HuH-7.5 (cell line): ENCODE measurements at places on chromosomes 1 and 21.

DNA sequence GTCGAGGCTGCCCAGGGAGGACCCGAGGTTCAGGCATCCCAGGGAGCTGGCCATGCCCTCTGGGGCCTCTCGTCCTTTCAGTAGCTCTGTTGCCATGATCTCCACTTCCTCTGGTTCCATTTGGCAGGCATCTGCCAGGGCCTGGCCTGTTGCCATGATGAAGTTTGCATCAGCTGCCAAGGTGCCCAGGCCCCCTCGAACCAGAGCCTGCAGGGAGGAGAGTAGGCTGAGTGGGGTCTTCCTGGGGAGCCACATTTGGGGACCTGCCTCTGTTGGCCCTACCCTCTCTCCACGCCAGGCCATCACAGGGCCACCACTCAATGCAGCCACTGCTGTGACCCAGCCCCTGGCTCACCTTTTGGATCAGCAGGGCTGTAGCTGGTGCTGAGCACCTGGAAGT, 16.4 kb upstream of the KIF21B start:
- DNase-seq: no peak

DNA sequence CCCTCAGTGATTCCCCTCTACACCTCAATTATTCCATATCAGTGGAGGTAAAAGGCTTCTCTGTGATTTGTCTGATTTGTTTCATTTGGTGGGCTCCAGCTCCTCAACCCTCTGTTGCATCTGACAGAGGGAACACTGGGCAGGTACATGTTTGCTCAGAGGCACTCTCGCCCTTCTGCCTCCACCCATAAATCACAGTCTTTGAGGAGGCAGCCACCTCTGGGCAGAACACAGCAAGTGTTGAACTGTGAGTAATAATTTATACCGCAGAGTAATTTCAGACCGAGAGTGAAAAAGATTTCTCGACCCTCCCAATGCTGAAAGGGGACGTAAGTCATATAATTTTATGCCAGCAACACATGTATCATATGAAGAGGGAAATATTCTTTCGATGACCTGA, 330.1 kb upstream of the PBX1 start:
- DNase-seq: no peak

DNA sequence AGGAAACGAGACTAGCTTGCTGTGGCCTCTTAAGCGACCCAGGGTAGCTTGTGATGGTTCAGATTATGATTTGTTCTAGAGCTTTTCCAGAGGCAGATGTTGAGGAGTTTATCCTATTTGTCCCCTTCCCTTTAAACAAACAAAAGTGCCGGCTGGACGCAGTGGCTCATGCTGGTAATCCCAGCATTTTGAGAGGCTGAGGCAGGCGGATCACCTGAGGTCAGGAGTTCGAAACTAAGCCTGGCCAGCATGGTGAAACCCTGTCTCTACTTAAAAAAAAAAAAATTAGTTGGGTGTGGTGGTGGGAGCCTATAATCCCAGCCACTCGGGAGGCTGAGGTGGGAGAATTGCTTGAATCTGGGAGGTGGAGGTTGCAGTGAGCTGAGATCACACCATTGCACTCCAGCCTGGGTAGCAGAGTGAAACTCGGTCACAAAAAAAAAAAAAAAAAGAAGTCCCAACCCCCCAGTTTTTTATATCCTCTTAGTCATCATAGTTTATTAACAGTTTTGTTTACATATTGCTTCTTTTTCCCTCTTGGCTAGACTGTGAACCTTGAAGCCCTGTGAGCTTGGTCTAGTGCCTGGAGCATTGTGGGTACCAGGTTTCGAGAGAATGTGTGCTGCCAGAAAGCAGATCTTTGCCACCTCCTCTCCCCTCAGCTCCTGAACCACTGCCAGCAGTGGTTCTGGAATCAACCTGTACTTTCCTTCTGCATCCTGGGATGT, 29.8 kb downstream of the MAPKAPK2 start:
- no peak for DNase-seq

- DNase-seq: no peak
These were observed 878 bp downstream of the OR11L1 start for GRCh38 chr1:247840818-247841217.

DNA sequence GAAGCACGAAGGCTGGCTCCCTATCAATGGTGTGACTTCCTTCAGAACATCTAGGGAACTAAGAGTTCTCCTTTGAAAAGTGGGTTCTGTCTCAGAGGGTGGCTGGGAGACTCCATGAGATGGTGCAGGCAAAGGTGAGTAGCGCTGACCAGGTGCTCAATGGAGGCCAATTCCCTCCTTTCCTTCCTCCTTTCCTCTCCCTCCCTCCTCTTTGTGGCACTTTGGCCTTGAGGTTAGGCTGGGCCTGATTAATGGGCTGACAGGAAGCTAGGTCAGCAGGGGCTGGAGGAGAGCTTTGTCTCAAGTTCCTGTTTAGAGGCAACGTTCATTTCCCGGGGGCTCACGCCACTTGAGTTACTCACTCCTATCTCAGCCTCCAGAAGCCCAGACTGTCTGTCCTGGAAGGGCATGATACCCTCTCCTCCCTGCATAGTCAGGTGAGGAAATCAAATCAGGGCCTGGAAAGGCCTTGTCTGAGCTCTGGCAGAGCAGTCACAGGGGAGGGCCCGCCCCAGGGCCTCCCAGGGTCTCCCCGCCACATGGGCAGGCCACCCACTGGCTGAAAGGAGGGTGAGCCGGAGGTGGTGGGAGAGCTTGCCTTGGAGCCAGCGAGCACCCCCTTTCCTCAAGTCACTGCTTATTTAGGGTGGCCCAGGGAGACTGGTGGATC, 58.4 kb upstream of the SSBP3 start:
- DNase-seq: no peak

DNA sequence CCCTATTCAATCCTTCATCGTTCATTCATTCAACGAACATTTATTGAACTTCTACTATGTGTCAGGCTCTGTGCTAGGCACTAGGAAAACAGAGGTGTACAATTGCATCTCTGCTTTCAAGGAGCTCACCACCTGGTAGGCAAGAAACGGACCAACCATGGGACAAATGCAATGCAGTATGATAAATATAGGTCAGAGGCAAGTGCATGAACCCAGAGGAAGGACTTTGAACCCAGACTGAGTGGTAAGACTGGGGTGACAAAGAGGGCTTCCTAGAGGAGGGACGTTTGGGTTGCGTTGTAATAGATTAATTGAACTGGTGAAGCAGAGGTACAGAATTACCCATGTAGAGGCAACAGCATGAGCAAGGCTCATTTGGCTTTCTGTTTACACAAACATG, 16.4 kb downstream of the CD2 start:
- no peak for DNase-seq

DNA sequence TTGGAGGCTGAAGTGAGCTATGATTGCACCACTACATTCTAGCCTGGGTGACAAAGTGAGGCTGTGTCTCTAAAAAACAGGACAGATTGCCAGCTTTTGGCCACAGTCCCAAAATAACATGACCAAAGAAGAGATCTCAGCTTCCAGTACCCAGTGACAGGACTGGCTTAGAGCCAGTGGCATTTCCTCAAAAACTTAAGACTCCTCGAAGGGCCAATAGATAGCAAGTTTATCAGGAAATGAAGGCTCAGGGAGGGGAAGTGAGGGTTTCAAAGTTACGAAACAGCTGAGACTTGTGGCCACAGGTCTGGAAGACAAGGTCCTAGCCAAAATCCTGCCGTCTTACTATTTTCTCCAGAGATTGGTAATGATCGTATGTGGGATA, 6.3 kb upstream of the TMEM39B start:
- DNase-seq: no peak

DNA sequence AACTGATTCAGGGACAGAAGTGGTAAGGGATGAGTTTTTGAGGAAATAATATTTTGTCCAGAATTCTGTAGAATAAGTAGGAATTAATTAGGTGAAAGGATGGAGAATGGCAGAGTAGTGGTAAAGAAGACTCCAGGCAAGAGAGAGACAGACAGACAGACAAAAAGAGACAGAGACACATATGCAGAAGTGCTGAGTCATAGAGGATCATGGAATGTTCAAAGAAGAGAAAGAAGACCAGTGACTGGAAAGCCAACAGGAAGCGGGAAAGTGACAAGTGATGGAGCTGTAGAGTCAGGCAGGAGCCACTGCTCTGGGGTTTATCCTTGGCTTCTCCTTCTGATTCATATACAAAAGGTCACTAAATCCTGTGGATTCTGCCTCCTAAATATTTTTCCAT, 85.9 kb downstream of the UROD start:
- no peak for DNase-seq

DNA sequence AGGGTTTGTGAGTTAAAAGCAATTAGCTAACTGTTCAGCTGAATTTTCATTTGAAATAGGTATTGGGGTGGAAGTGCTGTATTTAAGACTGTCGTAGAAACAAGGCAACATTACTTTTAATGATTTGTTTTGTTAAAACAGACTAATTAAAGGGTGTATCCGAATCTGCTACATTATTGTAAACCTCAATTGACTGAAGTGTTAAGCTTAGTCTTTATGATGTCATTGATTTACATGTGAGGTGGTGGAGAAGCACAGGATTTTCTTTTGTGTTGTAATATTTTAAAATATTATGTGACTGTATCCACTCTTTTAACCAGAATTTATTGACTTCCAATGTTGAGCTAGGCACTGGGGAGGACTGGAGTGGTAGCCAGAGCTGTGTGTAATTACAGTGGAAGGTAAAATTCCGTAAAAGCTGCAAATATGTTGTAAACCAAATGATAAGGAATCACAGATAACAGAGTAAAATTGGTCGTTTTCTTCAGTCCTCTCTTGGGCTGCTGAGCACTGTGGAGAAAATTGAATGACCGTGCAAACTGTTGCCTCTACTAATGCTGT, 1.6 kb downstream of the HOOK1 start:
- DNase-seq: no peak

DNA sequence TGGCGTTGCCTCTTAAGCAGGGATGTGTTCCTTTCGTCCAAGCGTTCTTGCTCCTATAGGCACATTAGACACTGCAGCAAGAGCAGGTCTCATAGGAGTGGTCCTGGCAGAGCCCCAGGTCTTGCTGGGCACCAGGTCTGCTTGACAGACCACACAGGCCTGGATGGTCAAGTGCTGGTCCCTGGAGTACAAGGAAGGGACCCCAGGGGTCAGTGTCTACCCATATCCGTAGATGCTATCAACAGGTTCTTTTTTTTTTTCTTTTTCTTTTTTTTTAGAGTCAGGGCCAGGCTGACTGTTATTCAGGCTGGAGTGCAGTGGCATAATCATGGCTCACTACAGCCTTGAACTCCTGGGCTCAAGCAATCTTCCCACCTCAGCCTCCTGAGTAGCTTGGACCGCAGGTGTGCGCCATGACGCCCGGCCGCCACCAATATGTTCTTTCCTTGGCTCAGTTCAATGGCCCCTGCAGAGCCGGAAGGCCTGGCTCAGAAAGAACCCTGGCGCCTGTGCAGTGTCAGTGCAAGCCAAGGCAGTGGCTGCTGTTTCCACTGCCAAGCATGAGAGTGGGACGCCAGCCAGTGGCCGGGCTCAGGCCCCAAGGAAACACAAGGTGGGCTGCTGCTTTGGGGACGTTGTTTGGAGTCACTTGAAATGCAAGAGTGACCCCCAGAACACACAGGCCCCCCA, 10.0 kb upstream of the TNFRSF8 start:
- DNase-seq: no peak

DNA sequence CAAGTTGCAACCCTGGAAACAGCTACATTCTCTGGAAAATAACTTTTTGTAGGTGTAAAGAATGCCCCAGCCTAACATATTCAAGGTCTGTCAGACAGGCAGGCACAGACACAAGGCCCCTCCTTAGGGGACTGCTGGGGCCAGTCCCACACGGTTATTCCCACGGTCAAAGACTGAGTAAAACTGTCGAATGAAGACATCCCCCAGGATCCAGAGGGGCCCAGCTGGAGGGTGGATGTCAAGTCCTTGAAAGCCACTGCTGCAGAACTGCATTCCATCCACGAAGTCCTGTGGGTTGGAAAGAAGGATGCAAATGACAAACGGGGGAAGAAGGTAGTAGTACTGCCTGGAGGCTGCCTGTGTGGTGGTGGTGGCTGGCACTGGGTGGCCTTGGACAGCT, 6.9 kb upstream of the RAB7B start:
- DNase-seq: no peak

GRCh38 chr1:226960256-226960655, 20.2 kb downstream of the COQ8A start:
- no peak for DNase-seq

GRCh38 chr21:44360159-44360558, 6.7 kb downstream of the TRPM2 start:
- no peak for DNase-seq

GRCh38 chr21:26447932-26448475, 125.1 kb downstream of the CYYR1 start:
- no peak for DNase-seq

- no peak for DNase-seq
These were observed 115.9 kb upstream of the RUNX1 start for GRCh38 chr21:35164971-35165483.

DNA sequence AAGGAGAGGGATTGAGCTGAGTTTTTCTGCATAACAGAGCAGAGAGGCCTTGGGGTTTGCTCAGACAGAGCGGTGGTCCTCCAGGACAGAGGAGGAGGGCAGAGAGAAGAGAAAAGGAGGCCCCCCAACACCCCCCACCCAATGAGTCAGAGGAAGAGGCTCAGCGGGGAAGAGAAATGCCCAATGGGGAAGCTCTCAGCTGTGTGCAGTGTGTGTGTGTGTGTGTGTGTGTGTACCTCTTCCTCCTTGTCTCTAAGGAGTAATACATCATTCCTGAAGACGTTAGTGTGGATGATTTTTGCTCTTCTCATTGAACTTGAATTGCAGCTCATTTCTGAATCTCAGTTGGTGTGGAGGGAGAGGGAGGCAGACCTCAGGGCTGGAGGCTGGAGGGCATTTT, 8.7 kb downstream of the TMPRSS3 start:
- no peak for DNase-seq

DNA sequence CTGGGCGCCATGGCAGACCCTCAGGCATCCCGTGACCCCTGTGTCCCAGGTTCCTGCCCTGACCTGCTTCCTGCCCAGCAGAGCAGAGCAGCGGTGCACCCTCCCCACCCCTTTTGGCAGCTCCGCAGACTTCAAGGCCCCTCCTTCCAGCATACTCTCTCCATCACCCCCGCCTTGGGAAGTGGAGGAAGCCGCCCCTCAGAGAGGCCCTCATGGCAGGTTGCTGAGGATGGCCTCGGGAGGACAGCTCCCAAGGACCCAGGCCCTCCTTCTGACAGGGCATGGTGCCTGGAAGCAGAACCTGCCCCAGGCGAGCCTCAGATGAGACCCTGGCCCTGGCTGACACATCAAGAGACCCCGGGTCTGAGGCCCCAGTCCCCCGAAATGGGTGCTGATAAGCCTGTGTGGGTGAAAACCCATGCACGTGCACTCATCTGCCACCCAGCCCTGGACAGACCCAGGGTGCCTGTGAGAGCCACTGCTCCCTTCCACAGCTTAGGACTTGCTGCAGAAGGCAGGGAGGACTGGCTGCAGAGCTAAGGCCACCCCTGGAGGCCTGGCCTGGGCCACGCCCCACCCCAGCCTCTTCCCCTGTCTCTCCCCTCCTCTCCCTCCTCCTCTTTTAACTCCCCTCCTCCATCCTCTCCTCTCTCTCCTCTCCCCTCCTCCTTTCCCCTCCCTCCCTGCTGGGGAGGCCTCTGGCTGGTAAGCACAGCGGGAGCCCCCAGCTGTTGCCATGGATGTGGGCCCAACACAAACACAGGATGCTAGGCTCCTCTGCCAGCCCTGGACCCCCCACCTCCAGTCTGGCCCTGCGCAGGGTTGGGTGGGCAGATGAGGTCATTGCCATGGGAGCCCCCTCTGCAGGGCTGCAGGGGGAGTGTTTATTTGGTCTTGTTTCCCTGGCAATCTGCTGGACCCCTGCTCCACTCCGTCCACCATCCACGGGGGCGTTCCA, 33.7 kb downstream of the WNT9A start:
- no peak for DNase-seq
